ENCODE measurements at places on chromosomes 7 and 10.

DNA sequence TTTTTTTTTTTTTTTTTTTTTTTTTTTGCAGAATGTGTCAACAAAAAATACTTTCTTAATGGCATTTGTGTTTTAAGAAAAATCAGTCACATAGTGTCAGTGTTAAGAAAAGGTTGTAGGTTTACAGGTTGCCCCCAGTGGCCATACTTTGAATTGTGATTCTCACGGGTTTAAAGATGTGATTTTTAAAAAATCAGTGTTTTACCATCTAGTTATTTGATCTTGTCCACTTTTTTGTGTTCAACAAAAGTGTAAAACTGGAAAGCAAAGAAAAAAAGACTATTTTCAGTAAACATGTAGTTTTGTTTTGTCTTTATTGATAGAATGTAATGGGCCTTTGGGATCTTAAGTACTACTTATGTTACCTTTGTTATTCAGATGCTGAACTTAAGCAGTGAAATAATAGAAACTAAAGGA, 25.7 kb downstream of the SUV39H2 start:
- peak; percentile 4 for DNase-seq

GRCh38 chr10:129344731-129345355, 122.2 kb upstream of the MGMT start:
- no peak for DNase-seq

DNA sequence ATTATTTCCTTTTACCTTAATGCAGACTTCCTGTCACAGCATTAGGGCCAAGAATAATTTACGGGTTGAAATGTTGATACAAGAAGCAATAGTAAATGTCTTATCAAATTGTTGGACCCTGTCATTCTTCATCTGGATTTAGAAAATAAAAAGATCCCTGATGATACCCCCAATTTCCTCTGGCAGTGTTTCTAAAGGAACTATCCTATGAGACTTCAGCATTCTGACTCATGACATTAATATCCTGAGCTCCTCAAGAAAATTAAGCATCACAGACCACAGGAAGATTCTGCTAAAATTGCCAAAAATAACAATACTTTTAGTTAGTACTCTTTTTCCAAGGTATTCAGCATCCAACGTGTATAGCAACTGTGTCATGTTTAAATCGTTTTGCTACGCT, 490.5 kb upstream of the ANKRD30A start:
- no peak for DNase-seq

GRCh38 chr7:159062569-159062968, 82.1 kb downstream of the VIPR2 start:
- DNase-seq = no peak
